ENCODE measurements at places on chromosomes 12 and 14. TPM values are rescaled to one million over a fixed set of nuclear protein-coding genes. Genes with fewer than 3 reads are reported as not detected.

GRCh38 chr14:23930742-23931141 is 22.8 kb upstream of the DHRS4 start:
- DNase-seq: no peak

The MANSC1 gene
- 4.5 TPM for polyA plus RNA-seq

- no peak for DNase-seq
Observed at GRCh38 chr14:77804592-77804991, 4.7 kb downstream of the ADCK1 start.

The TCL1B gene
- not detected for polyA plus RNA-seq

The EIF2S3B gene
- polyA plus RNA-seq: 0.11 TPM

The KRT5 gene
- not detected for polyA plus RNA-seq

DNA sequence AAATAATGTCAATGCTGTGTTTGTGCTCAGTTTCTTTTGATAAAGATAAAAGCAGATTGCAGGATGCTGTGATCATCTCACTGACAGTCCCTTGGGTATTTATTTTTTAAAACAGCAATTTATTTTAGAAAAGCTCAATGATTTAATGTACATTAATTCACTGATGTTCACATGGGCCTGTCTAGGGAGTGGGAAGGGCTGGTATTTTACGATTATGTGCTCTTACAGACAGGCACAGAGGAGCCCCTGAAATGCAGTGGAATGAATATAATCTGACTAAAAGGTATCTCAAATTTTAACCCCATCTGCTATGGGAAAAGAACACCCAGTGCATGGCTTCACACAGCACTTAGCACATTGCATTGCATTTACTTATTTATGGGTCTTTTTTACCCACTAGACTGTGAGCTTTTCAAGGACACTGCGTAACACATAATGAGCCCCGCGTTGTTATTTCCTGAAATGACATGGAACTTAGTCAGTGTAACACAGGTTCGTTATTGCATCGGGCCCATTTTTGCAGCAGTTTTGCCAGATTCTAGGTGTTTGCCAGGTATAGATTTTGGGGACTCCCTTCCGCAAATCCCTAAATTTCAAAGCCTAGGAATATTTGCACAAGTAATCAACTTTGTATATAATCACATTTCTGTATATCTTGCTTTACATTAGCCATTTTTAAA is 425.3 kb upstream of the FBXO33 start:
- DNase-seq: no peak

DNA sequence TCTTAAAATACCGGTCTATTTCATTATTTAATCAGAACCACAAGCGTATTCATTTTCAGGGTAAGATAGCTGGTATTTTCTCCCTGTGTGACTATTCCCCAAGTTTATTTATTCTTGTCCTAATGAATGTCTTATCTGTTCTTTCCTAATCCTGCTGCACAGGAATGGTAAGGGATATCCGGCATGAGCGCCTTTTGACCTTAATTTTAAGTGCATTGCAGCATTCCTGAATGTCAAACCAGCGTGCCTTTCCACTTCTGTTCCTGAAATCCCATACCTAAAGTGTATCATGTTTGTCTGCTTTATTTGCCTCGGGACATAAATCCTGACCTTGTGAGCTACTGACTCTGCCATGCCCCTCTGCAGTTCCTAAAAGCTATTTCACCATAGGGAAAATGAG is 1713.2 kb upstream of the FLRT2 start:
- DNase-seq: no peak

GRCh38 chr14:31241450-31242114 is 34.0 kb upstream of the HECTD1 start:
- DNase-seq: no peak

The GALNT4 gene
- 1.4 TPM for polyA plus RNA-seq

DNA sequence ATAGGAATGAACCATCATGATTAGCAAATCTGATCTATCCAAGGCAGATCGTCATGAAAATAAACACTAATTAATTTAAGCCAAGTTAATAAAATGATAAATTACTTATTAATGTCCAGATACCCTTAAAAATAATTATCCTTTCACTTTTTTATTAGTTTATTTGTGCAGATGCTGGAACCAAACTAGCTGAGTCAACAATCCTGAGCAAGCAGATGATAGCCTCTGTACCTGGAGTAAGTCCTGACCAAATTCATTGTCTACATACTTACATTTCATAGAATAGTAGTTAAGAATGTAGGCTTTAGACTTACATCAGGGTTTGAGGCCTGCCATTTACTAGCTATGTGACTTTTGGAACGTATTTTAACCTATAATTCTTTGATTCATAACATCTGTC is 105.8 kb downstream of the PRIMA1 start:
- no peak for DNase-seq

GRCh38 chr12:67288561-67288960 is 19.4 kb downstream of the CAND1 start:
- DNase-seq: no peak

GRCh38 chr12:110704750-110705149 is 15.8 kb upstream of the HVCN1 start:
- no peak for DNase-seq

The SLC17A8 gene
- not detected for polyA plus RNA-seq

DNA sequence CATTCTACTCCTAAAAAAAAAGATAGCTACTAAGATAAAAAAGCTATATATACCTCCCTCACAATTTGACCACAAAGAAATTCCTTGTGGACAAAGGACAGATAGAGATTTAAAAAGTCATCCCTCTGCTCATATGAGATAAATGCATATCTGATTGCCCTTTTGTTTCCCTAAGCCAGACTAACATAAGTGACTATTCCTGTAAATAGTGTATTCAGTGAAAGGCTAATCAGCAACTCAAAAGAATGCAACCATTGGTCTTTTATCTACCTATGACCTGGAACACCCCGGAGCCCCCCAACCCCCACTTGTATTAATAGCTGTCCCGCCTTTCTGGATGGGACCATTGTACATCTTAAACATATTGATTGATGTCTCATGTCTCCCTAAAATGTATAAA is 6.3 kb upstream of the TMPO start:
- no peak for DNase-seq

DNA sequence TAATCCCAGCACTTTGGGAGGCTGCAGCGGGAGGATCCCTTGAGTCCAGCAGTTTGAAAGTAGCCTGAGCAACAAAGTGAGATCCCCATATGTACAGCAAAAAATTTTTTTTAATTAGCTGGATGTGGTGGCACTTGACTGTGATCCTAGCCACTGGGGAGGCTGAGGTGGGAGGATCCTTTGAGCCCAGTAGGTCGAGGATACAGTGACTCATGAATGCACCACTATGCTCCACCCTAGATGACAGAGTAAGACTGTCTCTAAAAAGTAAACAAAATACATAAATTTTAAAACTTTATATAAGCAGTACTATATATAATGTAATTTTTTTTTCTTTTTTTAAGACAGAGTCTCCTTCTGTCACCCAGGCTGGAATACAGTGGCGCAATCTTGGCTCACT is 115.4 kb downstream of the ESR2 start:
- no peak for DNase-seq

The PROX2 gene
- polyA plus RNA-seq: not detected

- no peak for DNase-seq
Observed at GRCh38 chr14:104423701-104424405, 155.7 kb upstream of the C14orf180 start.

DNA sequence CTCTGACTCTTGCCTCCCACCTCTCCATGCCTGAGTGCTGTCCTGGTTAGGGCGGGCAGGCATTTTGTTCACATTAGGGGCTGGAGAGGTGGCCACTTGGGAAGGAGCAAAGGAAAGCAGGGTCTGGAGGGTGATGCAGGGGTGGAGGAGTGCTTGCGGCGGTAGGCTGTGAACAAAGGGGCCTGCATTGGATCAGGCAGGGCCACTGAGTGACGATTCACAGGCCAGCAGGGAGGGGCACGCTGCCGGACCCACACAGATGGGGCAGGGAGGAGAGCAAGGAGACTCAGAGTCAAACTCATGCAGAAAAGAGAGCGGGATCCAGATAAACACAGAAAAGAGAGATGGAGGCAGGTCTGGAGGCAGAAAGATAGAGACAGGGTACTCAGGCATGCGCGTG is 58.4 kb upstream of the TBX3 start:
- no peak for DNase-seq

- no peak for DNase-seq
Observed at GRCh38 chr12:84464616-84465015, 448.0 kb downstream of the SLC6A15 start.

The TRPV4 gene
- 0.19 TPM for polyA plus RNA-seq

DNA sequence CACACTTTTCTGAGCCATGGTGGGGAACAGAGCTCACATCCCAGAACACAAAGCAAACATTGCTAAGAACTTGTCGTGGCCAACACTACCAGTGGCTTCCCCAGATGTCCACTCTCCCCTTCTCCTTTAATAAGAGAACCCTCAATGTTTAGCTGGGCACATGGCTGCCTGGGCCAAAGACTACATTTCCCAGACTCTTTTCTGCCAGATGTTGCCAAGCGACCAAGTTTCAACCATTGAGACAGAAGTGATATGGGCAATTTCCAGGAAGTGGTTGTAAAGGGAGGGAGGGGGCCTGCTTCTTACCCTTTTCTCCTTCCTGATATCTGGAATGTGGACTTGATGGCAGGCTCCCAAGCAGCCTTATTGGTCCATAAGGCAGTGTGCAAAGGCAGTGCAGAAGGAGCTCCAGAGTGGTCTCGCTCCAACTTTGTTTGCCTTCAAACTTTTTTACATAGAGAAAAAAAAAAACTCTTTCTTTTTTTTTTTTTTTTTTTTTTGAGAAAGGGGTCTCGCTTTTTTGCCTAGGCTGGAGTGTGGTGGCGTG is 24.9 kb upstream of the JDP2 start:
- DNase-seq: no peak

GRCh38 chr12:50271724-50272247 is 11.5 kb downstream of the LIMA1 start:
- no peak for DNase-seq

GRCh38 chr14:98185036-98185435 is 1087.0 kb downstream of the BCL11B start:
- DNase-seq: no peak

DNA sequence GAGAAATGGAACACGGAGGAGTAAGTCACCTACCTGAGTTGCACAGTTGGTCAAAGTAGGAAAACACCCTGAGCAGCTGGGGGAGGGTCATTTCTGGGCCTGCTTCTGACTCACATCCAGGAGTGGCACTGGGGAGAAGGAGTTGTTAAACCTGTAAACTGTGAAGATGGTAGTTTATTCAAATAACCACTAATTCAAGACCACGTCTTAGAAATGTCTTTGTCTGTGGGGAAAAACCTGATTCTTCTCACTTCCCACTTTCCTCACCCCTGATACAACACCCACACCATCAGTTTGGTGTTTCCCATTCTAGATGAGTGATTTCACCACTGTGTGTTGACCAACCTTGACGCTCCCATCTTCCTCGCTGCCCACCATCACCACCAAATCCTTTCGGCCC is 207.1 kb downstream of the ANO4 start:
- DNase-seq: no peak

The HOXC13 gene
- polyA plus RNA-seq: not detected

The IL31 gene
- polyA plus RNA-seq: not detected

- DNase-seq: no peak
Observed at GRCh38 chr12:118065380-118065779, 4.4 kb upstream of the WSB2 start.

The KRT2 gene
- not detected for polyA plus RNA-seq

DNA sequence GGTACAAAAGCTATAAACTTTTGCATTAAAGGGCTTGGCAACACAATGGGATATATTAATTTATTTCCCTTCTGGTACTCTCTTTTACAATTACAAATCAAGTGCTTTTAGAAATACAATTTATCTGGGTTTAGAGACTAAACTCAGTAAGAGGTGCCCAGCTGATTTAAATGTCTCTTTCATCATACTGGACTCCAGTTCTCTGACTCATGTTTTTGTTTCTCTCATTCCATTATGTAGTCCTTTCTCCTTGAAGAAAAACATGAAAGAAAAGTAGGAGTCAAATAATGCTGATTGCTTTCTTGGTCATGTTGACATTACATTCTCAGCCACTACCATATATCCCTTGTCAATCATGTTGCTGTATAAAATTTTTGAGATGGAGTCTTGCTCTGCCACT is 36.3 kb upstream of the CFL2 start:
- DNase-seq: no peak

DNA sequence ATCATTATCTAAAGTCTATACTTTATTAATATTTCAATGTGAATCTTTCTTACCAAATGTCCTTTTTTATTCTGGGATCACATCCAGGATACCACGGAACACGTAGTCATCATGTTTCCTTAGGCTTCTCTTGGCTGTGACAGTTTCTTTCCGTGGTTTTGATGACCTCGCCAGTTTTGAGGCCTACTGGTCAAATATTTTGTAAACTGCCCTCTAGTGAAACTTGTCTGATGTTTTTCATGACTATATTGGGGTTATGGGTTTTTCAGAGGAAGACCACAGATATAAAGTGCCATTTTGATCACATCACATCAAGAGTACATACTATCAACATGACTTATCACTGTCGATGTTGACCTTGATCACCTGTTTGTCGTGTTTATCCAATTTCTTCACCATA is 14.1 kb upstream of the SERPINA6 start:
- DNase-seq: no peak

GRCh38 chr14:52977798-52978197 is 26.9 kb upstream of the FERMT2 start:
- no peak for DNase-seq

DNA sequence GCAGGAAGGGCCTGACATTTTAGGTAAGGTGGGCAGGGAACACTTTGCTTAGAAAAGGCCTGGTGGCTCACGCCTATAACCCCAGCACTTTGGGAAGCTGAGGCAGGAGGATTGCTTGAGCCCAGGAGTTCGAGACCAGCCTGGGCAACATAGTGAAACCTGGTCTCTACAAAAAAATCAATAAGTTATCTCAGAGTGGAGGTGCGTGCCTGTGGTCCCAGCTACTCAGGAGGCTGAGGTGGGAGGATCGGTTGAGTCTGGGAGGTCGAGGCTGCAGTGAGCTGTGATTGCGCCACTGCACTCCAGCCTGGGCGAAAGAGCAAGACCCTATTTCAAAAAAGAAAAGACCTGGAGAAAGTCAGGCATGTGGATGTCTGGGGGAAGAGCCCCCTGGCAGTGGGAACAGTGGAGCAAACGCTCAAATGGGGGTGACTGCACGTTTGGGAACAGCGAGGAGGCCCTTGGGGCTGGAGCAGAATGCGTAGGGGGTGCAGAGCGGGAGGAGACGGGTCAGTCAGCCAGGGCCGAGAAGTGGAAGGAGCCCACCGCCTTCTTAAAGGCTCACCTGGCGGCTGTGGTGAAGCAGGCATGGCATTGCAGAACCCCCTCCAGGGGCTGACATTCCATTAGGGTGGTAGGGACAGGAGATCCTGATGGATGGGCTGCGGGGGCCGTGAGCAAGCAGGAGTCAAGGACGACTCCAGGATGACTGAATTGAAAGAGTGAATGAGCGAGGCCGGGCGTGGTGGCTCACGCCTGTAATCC is 6.2 kb upstream of the KIF26A start:
- DNase-seq: peak; percentile 16
